ENCODE measurements at places on chromosomes 3 and 15.

DNA sequence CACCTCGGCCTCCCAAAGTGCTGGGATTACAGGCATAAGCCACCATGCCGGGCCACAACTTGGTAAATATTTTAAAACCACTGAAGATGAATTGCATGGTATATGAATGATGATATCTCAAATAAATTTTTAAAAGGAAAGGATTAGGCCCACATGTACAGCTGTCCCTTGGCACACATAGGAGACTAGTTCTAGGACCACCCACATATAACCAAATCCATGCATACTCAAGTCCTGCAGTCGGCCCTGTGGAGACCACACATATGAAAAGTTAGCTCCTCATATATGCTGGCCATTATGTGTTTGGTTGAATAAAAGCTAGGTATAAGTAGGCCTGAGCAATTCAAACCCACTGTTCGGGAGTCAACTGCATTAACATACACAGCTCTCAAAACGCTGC is 10.6 kb downstream of the CLPX start:
- no peak for DNase-seq

DNA sequence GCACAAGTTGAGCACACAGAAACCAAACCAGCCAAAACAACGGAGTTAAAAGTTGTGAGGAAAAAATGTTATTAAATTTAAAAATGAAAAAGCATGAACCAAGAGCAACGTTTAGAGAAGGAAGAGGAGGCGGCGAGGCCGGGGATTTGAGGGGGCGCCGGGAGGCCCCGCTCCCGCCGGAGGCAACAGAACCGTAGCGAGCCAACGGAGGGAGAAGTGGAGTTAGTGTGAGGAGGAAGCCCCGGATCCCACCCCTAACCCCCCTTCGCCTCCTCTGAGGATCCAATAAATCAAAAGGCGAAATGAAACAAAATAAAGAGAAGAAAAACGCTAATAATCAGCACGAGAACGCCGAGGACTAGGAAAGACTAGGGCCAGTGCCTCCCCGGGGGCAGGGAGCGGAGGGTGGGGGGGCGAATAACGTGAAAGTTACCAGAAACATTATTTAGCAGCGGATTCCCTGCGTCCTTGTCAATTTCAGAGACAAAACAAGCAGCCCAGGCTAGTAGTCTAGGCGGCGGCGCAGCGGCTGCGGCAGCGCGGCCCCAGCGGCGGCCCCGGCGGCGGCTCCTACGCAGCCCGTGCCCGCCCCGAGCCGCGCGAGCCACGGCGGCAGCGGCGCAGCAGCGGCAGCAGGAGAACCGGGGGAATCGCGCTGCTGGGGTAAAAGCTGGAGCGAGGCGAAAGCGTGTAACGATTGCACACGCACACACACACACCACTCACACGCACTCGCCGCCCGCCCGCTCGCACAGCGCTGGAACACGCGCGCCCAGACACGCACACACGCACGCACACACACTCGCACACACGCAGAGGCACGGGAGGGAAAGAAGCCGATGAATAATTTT is 1.7 kb downstream of the MEIS2 start:
- DNase-seq = peak; percentile 85

GRCh38 chr3:46674031-46674845 is 19.2 kb downstream of the ALS2CL start:
- peak; percentile 66 for DNase-seq

- no peak for DNase-seq
Measured at GRCh38 chr3:13764161-13764560, 115.7 kb downstream of the WNT7A start.

DNA sequence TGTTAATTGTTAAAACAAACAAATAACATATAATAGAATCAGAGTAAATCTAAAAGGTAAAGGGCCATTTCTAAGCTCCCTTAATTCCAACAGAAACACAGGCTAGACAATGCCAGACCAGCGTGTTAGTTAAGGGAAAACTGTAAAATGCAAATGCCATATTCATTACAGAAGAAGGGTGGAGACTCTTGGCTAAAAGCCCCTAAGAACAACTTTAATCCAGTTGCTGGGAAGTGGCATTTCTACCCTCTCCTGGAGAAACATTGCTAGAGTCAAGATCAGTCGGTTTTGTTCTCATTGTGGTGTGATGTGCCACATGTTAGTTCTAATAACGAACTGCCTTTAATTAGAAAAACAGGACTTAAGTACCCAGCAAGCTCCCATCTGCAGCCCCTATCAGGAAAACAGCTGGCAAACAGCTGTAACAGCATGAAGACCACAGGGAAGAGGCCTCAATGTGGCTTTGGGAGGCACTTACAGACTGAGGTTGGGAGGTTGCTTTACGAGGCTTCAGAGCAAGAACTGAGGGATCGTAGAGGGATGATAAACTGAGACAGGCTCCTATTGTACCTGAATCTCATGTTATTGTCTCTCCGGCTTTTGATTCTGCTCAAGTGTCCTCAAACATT is 1134.8 kb downstream of the ROBO1 start:
- DNase-seq = no peak

DNA sequence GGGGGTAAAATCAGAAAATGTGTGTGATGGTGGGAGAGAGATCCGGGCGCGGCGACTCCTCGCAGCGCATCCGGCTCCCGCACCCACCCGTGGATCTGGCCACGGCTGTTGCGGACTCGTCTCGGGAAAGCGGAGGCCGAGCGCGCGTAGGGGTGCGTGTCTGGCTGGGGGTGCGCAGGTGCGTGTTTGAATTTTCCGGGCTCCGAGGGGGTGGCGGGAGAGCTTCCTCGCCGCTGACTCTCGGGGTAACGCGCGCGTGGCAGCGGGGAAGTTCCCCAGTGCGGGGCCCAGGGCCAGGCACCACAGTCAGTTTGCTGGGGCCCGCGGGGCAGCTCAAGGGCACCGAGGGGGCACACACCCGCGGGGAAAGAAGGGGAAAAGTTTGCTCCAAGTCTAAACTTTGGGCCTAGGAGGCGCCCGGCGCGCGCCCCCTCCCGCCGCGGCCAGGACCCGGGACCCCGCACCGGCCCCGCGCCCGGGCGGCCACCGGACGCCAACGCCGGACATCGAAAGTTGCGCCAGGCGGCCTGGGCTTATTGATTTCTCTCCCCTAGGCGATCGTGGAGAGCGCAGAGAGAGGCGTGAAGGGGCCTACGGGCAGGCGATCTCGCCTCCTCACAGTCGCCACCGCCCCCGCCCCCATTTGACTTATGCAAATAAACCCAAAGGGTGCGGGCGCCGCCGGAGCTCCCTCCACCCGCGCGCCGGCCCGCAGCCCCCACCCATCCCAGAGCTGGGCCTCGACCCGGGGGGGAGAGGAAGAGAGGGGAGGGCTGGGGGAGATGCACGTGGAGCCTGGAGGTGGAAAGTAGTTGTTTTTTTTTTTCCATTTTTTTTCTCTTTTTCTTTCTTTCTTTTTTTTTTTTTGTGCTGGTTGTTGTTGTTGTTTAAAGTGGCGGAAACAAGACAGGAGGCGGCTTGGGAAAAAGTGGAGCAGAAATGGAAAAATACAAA is 639 bp downstream of the FOXP1 start:
- peak; percentile 92 for DNase-seq

DNA sequence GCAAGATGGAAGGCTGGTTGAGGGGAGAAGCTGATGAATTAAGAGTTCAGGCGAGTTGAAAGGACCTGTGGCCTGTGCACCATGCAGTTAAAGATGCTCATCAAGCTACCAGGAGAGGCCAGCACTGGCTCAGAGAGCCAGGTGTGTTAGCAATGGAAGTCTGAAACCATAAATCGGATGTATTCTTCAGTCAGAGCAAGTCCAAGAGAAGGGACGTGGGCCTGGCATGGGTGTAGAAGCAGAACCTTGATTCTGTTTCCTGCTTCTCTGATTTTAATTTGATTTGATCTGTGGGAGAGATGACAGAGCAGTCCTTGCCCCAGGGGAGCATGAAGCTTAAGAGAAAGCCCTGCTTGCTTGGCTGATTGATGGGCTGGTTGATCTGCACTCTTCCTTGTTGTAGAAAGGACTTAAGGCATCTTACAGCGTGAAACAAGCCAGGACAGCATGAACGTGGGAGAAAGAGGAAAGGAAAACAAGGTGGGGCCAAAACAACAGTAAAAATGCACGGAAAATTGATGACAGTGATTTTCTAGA is 10.9 kb downstream of the TM6SF1 start:
- no peak for DNase-seq

DNA sequence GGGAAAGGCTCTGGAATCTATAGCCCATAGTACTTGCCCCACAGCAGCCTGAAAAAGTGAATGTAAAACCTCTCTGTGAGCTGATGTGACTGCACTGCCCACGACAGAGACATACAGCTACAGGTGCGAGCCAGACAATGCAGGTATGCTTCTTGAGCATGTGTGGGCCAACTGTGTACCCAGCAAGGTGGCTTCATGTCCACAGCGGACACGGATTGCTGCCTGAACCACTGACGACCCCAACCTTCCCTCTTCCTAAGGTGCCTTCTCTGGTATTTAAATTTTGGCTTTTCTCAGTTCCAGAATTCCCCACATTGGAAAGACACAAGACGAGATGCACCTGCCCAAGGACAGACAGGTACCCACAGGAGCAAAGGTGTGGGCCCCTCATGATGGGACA is 65.8 kb downstream of the SCN5A start:
- peak; percentile 40 for DNase-seq

DNA sequence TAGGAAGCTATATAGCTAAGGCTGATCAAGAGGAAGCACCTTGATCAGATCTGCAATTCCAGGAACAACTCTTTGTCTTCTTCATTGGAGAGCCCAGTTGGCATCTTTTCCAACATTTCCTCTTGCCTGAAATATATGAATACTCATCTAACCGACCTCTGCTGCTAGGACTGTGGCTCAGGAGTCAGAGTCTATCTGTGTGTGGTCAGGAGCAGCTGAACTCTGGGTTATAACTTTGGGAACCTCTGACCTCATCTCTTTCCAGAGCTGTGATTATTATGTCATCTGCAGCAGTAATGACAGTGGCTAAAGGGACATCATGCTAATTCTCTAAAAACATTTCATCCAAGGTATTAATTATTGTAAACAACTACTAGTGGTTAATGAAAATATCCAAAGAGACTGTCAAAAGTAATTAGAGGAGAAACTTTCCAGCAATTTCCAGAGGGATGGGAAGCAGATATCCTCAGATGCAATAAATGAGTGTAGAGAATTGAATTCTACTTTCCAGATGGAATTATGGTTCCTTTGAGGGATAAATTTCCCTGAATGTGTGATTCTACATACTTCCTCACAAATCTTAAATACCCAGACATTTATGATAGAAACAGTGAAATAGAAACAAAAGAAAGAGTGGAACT is 11.5 kb upstream of the SPINK8 start:
- no peak for DNase-seq

- no peak for DNase-seq
Measured at GRCh38 chr15:92629975-92630626, 25.5 kb downstream of the FAM174B start.

DNA sequence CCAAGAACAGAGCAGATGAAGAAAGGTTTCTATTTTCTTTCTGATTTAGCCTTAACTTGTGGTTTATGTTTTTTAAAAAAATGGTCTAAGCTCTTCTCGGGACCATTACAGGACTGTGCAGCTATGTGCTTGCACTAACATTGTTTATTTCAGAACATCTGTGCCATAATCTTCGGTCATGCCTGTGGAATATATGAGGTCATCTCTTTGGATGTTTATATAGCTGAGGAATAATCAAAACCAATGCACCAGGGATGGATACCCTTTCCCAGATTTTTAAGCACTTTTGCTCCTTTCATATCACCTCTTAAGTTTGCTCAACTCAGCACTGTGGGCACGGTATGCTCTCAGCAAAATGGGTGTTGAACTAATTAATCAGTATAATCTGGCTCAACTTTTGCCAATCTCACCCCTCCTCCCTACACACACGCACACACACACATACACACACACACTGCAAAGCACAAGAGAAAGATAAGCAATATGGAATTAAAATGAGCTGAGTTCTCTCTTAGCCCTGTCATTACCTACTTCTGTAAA is 268.5 kb upstream of the TMC3 start:
- no peak for DNase-seq

- no peak for DNase-seq
Measured at GRCh38 chr3:66692766-66693150, 191.9 kb upstream of the LRIG1 start.

DNA sequence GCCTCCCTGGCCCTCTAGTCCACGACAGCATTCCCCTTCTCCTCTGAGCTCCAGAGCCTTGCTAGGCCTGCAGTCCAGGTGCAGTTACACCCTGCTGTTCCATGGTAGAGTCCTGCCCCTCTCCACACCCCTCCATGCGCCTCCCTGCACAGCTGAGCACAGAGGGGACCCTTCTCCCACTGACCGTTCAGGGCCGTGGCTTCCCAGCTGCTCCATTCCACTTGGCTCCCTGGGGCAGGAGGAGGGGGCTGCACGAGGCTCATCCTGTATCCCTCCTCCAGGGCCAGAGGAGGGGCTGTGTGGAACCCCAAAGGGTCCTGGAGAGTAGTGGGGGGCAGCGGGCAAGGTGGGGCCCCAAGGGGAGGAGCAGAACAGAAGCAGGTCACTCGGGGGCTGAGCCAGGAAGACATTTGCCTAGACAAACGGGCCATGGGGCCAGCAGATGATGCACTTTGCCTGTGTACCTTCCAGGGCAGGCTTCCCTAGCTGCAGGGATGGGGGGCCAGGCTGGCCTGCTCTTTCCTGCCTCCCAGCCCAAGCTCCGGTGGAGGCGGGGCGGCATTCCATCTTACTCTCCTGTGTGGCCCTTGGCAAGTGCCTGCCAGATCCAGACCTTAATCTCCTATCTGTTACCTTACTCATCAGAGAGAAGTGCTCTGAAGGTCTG is 20.7 kb upstream of the GOLGA6C start:
- no peak for DNase-seq

- DNase-seq = no peak
Measured at GRCh38 chr3:128498901-128499530, 6.0 kb upstream of the GATA2 start.

GRCh38 chr3:150062492-150062891 is 91.8 kb upstream of the PFN2 start:
- no peak for DNase-seq

DNA sequence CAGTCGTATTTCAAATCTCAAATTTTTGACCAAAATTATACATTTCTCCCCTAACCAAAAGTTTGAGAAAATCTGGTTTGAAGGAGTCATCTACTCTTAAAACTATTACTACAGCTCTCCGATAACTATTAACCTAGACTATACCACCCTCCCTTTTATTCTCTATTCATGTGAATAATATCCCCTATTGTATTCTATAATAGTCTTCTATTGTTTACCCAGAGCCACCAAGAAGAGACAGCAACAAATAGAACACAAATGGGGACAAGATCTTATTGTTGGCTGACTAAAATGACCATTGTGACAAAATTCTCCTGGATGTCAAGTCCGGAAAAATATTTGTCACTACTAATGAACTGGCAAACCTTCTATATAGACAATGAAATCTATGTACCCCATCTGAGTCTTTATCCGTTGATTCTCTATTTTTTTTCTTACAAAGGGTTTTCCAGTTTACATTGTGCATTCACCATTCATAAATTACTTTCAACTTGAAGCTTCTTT is 618.0 kb downstream of the CADM2 start:
- DNase-seq = no peak

DNA sequence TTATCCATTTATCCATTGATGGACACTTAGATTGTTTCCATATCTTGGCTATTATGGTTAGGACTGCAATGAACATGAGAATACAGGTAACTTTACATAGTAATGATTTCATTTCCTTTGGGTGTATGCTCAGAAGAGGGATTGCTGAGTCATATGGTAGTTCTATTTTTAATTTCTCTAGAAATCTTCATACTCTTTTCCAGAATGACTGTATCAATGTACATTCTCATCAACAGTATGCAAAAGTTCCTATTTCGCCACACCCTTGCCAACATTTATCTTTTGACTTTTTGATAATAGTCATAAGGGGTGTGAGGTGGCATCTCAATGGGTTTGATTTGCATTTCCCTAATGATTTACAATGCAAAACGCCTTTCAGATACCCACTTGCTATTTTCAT is 6.2 kb upstream of the NIPA1 start:
- DNase-seq = no peak

All from lower leg skin (tissue), 4 donors.